ENCODE measurements at places on chromosomes 7 and 10.

DNA sequence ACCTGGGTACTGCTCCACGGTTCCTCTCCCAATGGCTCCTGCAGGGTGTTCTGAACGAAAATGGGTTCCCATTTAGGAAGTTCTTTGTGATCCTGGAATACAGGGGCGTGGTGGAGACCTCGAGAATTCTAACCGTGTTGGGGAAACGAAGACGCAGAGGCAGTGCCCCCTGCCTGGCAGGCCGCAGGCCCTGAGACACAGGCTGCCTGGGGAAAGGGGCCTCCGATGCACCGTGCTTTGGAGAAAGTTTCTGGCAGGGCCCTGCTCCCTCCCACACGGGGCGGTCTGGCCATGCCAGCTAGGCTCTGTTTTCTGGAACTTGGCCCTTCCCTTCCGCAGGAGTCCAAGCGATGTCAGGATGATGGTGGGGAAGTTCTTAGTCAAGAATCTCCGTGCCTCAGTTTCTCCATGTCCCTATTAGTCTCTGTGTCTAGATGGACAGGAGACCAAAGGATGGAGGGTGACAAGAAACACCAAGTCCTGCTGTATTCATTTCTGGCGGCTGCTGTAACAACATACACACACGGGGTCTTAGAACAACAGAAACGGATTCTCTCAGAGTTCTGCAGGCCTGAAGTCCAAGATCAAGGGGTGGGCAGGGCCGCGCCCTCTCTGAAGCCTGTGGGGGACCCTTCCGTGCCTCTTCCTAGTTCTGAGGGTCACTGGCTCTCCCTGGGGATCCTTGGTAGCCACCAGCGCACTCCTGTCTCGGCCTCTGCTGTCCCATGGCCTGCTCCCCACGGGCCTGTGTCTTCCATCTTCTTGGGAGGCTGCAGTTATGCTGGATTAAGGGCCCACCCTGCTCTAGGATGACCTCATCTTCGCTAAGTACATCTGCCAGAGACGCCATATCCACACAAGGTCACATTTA is 27.7 kb downstream of the PRKAG2 start:
- DNase-seq, result no peak

- no peak for DNase-seq
These were observed 67.2 kb downstream of the TPK1 start for GRCh38 chr7:144768633-144769032.

GRCh38 chr10:43267811-43268210 is 946 bp upstream of the RASGEF1A start:
- no peak for DNase-seq

- DNase-seq, result no peak
These were observed 22.7 kb upstream of the ZWINT start for GRCh38 chr10:56383806-56384205.

DNA sequence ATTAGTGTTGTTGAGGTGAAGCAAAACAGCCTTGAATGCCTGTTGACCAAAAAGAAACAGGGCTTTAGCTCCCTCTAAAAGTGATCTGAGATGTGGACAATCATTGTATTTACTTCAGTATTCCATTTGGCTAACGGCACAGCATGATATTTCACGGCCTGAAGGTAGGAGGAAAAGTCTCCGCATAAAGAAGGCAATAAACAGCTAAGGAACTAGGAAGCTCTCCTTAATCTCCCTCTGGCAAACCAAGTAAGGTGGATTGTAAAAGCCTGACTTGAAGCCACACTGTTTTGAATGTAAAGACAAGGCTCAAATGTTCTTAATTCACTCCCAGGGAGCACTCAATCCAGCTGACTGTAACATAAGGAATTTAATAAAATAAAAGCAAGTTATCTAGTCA is 160.0 kb upstream of the ZNF804B start:
- no peak for DNase-seq

DNA sequence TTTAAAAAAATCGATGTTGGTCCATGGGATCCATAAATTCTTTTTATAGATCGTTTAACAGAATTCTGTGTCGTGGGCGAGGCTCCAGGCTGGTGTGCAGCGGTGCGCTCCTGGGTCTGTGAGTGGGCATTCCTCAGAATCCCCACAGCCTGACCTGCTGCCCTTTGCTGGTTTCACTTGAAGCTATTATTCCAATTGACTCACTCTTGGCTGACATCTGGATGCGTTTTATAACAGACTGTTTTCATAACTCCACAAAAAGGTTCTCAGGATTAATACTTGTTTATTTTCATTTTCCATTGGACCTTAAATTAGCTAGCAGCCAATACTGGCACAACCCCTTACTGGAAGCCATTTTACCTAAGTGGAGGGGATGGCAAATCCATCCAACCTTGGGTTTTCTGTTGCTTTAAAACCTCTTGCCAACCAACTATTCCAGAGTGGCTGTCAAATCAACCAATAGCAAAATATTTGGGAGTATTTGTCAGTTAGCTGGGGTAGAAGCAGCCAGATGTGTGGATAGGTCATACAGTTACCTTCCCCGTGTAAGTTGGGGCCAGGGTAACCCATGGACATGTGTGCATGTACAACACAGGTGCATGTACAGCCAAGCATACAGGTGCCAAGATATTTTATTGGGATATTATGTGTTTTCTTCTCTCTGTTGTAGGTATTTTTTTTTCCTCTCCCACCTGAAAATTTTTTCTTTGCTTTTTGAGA is 160.7 kb upstream of the ZNF32 start:
- no peak for DNase-seq

DNA sequence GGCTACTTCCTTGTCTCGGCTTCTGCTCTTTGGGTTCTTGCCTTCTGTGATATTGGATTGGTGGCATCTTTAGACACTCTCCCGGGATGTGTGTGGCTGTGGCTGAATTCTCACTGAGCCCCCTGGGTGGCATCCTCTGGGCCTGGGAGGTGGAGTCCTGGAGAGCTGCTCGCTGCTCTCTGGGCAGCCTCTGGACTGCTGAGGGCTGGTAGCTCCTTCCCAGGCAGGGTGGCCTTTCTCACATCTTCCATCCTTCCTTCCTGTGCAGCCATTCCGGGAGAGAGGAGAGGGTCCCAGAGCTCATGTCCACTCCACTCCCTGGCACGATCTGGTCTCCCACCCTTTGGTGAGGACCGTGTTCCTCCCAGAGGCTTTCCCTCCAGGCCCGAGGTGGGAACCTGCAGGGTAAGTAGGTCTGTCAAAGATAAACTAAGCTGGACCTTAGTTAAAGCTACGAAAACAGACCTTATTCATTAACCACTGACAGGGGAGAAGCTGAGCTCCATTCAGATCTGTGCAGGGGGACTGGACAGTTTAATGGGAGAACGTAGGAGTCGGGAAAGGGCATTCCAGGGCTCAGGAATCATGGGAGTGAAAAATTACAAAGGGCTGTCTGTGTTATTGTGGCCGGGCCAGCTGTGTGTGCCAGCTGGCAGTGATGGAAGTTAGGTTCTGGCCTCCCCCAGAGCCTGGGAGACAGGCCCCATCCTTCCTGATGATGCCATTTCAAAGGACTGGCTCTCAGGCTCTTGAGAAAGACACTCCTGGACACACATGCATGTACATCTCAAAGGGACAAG is 8.7 kb downstream of the ATP6V0E2 start:
- DNase-seq, result no peak

- no peak for DNase-seq
These were observed 67.0 kb downstream of the ZRANB1 start for GRCh38 chr10:125008689-125009638.

GRCh38 chr10:21068026-21068656 is 171.0 kb upstream of the NEBL start:
- DNase-seq, result no peak

GRCh38 chr10:3779158-3779741 is 5.8 kb downstream of the KLF6 start:
- no peak for DNase-seq

DNA sequence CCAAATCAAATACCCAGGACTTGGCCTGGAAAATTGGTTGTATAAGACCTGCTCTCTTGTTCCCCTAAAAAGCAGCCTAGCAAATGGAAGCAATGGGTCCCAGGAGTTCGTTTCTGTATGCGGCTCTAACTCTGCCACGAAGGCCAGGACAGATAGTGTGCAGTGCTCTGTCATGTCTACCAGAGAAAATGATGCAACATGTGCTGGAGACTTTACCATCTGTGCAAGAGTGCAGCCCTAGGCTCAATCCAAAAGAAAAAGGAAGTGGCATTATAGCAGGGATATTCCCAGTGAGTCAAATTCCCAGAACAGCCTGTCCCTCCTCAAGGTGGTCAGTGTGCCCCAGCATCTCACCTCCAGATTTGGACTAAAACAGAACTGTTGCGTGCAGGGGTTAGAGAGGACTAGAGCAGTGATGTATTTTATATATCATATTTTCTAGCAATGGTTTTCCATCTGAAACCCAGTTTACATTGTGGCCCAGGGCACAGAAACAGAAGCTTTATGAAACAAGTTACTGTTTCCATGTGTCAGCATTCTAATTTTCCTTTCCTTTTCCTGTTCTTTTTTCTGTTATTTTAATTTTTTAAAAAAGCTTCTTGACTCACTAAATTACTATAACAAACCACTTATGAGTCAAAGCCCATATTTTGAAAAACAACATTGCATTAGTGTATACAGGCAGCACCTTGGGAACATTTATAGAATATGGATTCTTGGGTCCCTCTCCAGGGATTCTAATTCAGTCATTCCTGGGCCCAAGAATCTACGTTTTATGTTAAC is 311.2 kb downstream of the RNLS start:
- DNase-seq, result peak; percentile 6

GRCh38 chr10:128645486-128645885 is 519.3 kb upstream of the MKI67 start:
- no peak for DNase-seq

- no peak for DNase-seq
These were observed 55.0 kb downstream of the CTTNBP2 start for GRCh38 chr7:117818232-117818631.

DNA sequence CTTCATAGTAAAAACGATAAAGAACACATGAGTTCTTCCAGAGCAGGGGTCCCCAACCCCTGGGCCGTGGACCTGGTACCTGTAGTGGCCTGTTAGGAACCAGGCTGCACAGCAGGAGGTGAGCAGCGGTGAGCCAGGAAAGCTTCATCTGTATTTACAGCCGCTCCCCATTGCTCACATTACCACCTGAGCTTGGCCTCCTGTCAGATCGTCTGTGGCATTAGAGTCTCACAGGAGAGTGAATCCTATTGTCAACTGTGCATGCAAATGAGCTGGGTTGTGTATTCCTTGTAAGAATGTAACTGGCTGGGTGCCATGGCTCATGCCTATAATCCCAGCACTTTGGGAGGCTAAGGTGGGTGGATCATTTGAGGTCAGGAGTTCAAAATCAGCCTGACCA is 229.5 kb downstream of the CNTNAP2 start:
- DNase-seq, result no peak

- no peak for DNase-seq
These were observed 433.9 kb downstream of the SORCS3 start for GRCh38 chr10:105075031-105075430.

DNA sequence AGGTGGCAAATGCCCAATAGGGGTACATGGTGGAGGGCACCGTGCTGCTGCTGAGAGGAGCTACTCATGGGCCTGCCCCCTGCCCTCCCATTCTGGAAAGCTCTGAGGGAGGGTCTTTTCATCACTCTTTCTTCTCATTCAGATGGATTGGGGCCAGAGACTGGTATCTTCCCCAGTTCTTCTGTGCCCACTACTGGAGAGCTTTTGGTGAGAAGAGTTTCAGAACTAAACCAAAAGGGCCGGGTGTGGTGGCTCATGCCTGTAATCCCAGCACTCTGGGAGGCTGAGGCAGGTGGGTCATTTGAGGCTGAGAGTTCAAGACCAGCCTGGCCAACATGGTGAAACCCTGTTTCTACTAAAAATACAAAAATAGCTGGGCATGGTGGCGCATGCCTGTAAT is 12.5 kb downstream of the ADRA2A start:
- DNase-seq, result no peak

DNA sequence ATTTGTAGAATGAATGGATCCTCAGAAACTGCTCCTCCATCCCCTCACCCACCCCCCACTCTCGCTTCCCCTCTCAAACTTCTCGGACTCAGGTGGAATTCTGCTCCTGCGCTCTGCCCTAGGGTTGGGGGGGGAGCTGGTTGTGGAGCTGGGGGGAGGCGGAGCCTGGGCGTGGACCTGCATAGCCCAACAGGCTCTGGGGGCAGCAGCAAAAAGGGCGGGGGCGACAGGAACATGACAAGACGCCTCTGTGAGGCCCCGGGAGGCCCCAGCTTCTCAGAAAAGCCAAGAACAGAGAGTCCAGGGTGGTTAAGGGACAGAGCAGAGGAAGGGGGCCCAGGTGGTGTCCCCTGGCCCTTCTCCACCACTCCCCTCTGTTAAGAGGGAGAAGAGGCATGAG is 3.5 kb downstream of the TSC22D4 start:
- no peak for DNase-seq

GRCh38 chr10:56258378-56258777 is 102.7 kb downstream of the ZWINT start:
- DNase-seq, result no peak

- DNase-seq, result peak; percentile 62
These were observed 296.4 kb upstream of the MKLN1 start for GRCh38 chr7:131031099-131031868.

- DNase-seq, result no peak
These were observed 172.5 kb downstream of the ELFN1 start for GRCh38 chr7:1842321-1843221.

GRCh38 chr7:105304040-105304895 is 84.5 kb downstream of the SRPK2 start:
- no peak for DNase-seq

GRCh38 chr7:28383975-28384374 is 28.3 kb upstream of the CREB5 start:
- no peak for DNase-seq

DNA sequence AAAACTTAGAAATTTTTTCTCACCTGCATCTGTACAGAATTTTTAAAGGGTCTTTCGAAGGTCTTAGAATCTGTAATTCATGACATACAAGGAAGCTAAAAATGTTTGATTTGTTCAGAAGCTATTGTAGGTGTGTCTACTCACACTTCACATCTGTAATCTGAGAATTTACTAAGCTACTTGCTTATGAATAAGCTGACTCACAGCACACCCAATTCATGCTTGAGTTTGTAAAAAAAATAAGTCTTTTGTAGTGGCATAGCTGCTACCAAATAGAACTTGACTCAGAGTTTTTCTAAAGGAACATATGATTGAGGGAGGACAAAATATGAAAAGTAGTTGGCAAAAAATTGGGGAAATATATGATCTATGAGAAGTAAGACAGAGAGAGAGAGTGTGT is 12.7 kb upstream of the AGR2 start:
- DNase-seq, result no peak

GRCh38 chr10:109480836-109481235 is 442.5 kb downstream of the XPNPEP1 start:
- DNase-seq, result no peak

Measured in CD4-positive, alpha-beta T cell treated with Interleukin-15 for 4 hours (primary cell).